ENCODE measurements at places on chromosomes 6 and 20. TPM values are rescaled to one million over a fixed set of nuclear protein-coding genes. Genes with fewer than 3 reads are reported as not detected.

Gene BEND6
- 5.2 TPM for polyA plus RNA-seq

Gene TRIM10
- 0.49 TPM for polyA plus RNA-seq

Gene MLIP
- polyA plus RNA-seq, result 0.24 TPM

Gene TRIM40
- not detected for polyA plus RNA-seq

Gene RRAGD
- 33.0 TPM for polyA plus RNA-seq

Gene BYSL
- 26.2 TPM for polyA plus RNA-seq

All from left renal pelvis (tissue), 4 donors.